ENCODE measurements at places on chromosomes 3 and 15.

- DNase-seq, result no peak
These were observed 707.0 kb upstream of the GOLIM4 start for GRCh38 chr3:168802766-168803165.

DNA sequence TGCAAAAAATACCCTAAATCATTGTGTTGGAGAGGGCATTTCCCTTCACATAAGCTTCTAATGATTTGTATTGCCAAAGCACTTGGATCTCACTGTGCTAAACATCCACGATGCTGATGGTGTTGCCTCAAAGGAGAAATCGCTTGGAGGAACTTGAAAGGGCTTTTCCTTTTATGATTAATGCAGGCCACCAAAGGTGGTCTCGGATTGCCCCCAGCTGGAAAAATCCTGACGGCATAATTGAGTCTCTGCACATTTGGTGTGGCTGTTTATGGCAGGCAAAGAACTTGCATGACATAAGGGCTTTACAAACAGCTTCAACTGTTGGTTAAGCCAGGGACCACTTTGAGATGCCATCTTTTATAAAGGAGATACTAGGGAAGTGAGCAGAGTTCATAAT lies 664.0 kb upstream of the ADAMTS9 start:
- DNase-seq, result no peak

GRCh38 chr3:180516368-180516767 lies 85.6 kb upstream of the TTC14 start:
- no peak for DNase-seq

- DNase-seq, result no peak
These were observed 19.5 kb downstream of the TMOD2 start for GRCh38 chr15:51770902-51771301.

GRCh38 chr15:96184297-96184696 lies 146.2 kb upstream of the NR2F2 start:
- no peak for DNase-seq

- no peak for DNase-seq
These were observed 26.0 kb downstream of the FBXW12 start for GRCh38 chr3:48397767-48398681.

DNA sequence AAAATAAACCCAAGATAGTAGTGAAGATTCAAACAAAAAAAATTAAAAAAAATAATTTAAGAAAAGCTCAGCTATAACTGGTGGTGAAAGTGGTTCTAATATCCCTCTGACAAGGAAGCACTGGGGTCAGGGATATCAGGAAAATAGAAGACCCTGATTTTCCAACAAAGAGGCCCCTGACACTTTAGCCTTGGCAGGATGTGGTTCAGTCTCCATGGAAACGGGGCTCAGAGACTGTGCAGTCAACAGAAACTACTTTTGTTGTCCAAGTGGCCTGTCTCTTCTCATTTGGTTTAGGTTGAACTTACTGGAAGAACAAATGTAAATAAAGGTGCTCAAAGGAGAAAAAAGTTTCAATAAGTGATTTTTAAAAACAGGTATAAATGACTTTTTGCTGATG lies 27.2 kb downstream of the INTS14 start:
- DNase-seq, result peak; percentile 55

DNA sequence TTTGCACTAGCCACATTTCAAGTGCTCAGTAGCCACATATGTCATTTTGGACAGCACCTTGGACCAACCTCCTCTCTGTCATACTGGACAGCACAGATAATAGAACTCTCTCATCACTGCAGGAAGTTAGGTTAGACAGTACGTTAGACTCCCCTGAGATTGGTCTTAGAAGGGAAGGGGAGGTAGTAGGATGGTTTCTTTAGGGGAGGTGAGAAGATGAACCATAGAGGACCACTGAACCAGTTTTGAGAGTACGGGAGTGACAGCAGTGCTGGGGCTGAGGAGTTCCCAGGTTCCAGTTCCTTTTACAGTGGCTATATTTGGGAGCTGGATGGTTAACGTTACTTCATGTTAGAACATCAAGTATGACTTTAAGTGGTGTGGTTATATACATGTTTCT lies 7.8 kb downstream of the LRCH3 start:
- no peak for DNase-seq

DNA sequence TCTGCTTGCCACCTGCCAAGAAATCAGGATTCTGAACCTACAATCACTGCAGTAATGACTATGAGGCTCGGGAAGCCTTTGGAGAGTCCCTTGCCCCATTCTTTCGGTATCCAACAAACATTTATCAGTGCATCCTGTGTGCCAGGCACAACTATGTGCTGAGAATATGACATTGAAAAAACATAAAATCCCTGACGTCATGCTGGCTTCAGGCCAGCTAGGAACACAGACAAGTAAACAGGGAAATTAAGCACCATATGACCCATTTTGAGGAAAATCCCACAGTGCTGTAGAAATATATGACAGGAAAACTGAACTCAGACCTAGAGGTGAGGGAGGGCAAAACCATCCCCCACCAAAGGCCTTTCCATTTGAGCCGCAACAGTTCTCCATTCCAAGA lies 34.1 kb upstream of the DET1 start:
- no peak for DNase-seq

DNA sequence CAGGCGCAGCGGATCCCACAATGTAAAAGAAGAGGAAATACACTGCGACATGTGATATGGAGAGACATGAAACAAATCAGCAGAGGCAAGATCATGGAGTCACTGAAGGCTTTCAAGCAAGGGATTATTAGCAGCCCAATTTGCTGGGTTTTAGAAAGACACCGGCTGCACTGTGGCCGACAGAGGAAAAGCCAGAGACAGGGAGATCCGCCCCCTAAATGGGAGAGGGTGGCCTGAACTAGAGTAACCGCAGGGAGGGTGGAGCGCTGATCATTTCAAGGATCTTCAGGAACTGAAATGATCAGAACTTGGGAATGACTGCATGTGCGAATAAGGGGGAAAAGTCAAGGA lies 612 bp upstream of the C15orf40 start:
- no peak for DNase-seq

- DNase-seq, result peak; percentile 14
These were observed 23.0 kb downstream of the CRYGS start for GRCh38 chr3:186520957-186521842.

DNA sequence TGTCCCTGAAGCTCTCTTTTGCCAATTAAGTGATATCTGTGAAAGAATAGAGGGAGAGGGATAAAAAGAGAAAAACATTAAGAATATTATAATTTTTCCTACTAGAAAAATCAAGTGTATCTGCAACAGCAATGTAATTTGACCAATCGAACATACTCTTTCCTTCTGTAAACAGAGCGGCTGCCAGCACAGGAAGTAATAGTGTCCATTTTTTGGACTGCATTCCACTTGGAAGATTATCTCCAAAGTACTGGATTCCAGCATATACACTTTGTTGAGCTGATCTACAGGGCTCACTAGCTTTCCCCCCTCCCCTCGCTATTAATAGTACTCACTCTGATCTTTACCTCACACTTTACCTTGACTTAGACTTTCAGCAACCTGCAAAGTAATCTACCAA lies 90.4 kb downstream of the SUCLG2 start:
- no peak for DNase-seq

DNA sequence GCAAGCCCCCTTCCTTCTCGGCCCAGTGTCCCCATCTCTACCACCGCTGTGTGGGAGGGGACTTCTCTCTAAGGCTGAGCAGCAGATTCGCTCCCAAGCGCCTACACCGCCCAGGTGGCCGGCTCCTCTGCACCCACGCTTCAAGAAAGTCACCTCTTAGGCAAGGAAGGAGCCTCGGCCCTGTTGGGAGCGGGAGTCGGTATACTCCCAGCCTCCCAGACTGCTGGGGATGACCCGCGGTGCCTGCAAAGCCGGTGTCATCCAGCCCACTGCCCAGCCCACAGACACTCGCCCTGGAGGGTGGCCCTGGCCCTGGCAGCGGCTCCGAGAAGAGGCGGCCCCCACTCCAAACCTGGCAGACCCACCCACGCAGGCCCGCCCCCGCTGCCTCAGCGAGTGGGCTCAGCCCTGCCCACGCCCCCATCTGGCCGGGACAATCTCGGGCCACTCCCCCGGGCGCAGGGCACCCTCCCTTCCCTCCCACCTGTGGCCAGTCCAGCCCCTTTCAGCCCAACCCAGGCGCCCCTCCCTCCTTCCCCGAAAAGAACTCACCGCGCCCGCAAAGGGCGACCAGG lies 396 bp downstream of the CHRNB4 start:
- DNase-seq, result no peak

- DNase-seq, result peak; percentile 76
These were observed 16.7 kb upstream of the WNT7A start for GRCh38 chr3:13896473-13897154.

GRCh38 chr3:181561139-181562031 lies 150.3 kb upstream of the SOX2 start:
- no peak for DNase-seq

- no peak for DNase-seq
These were observed 9.6 kb downstream of the LINGO1 start for GRCh38 chr15:77622934-77623754.
